ENCODE measurements at places on chromosomes 7 and 10.

- DNase-seq = no peak
Observed at GRCh38 chr10:129780901-129781795, 182.9 kb downstream of the EBF3 start.

GRCh38 chr7:85641331-85641730 is 454.5 kb upstream of the SEMA3D start:
- DNase-seq = no peak

GRCh38 chr7:56063882-56064625 is at the start of gene SUMF2:
Gene SUMF2 (plus strand): TSS chr7:56064286. CDS start chr7:56064312, 26 bp downstream.
- peak; percentile 91 for DNase-seq

- DNase-seq = peak; percentile 80
Observed at GRCh38 chr10:8312781-8313180, 258.3 kb downstream of the GATA3 start.

All from cardiac fibroblast (primary cell).